ENCODE measurements at places on chromosomes 4 and X. TPM values are rescaled to one million over a fixed set of nuclear protein-coding genes. Genes with fewer than 3 reads are reported as not detected.

The AKAP14 gene
- total RNA-seq: not detected

The TCEANC gene
- 3.6 TPM for total RNA-seq

The TAF7L gene
- total RNA-seq: 0.43 TPM

The ADH7 gene
- total RNA-seq: not detected

The CYLC1 gene
- total RNA-seq: not detected

The SMIM10L2A gene
- 0.28 TPM for total RNA-seq

The UGT2A3 gene
- total RNA-seq: not detected

The OPN1MW gene
- not detected for total RNA-seq
